ENCODE measurements at places on chromosomes 12 and 14. TPM values are rescaled to one million over a fixed set of nuclear protein-coding genes. Genes with fewer than 3 reads are reported as not detected.

CRACR2A gene
- 3.2 TPM for total RNA-seq

NELL2 gene
- total RNA-seq: not detected

PRDM4 gene
- 11.4 TPM for total RNA-seq

GDF3 gene
- not detected for total RNA-seq

FLRT2 gene
- 14.0 TPM for total RNA-seq

KCNMB4 gene
- 6.0 TPM for total RNA-seq

SLCO1C1 gene
- total RNA-seq: not detected

SGPP1 gene
- total RNA-seq: 10.1 TPM

NT5DC3 gene
- 3.6 TPM for total RNA-seq

EIF2S1 gene
- total RNA-seq: 182 TPM

PRH1 gene
- 9.3 TPM for total RNA-seq

RBP5 gene
- 0.08 TPM for total RNA-seq

CACNA1C gene
- total RNA-seq: 7.4 TPM

WNT5B gene
- 28.5 TPM for total RNA-seq

REM2 gene
- 0.08 TPM for total RNA-seq

KCNA1 gene
- not detected for total RNA-seq

CDKN1B gene
- total RNA-seq: 16.1 TPM

DPPA3 gene
- total RNA-seq: not detected

SLC7A7 gene
- total RNA-seq: 1.2 TPM

Measured in smooth muscle cell of the coronary artery (primary cell).